ENCODE measurements at places on chromosomes 2 and 18. TPM values are rescaled to one million over a fixed set of nuclear protein-coding genes. Genes with fewer than 3 reads are reported as not detected.

DNA sequence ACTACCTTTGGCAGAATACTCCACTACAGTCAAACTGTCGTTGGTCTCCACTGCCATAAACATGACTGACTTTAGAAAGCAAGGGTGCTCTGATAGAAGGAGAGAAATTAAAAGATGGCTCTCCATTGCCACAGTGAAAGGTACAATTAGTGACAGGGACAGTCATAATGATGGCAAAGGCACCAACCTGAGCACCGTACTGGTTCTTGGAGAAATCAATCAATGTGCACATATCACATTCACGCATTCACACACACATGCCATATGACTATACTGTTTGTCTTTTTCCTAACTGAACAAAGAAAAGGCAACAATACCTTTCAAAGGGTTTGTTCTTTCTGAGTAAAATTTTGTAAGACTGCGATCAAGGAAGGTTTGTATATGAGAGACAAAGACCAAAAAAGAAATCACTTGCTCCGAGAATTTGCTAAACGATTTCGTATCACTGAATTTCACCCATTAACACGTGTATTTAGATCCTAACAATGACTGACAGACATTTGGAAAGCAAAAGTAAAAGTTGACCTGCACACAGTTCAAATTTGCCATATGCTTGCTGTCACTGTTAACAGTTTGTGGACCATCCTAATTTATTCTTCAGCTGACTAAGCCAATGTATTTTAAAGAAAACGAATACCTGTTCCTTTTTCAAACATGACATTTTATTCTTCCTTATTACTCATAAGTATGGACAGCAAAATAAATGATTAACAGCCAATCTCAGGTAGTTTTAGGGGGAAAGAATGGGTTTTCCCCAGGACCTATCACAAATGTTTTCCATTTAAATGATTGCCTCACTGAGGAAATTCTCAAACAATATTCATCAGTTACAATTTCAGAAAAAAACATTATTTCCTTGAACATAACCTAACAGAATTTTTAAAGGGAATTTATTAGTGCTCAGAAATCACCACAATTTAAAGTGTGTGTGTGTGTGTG, 644.4 kb downstream of the ZEB2 start:
- no peak overlapping the region for H3K27ac ChIP-seq
- no peaks in the 10 kb centered on the region for H3K27me3 ChIP-seq
- DNase-seq = no peak
- H3K4me3 ChIP-seq = no peak overlapping the region

DNA sequence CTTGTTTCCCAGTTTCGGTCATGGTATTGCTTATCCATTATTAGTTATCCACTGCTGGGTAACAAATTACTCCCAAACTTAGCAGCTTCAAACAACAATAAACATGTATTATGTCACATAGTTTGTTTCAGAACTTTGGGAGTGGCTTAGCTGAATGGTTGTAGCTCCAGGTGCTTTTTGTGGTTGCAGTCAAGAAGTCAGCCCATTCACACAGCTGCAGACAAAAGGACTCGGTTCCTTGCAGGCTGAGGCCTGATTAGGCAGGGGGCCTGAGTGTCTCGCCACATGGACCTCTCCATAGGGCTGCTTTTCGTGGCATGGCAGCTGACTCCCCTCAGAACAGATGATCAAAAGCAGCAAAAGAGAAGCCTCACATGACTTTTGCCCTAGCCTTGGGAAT, 58.2 kb upstream of the ITGA4 start:
- no peaks in the 10 kb centered on the region for H3K36me3 ChIP-seq
- H3K27ac ChIP-seq = no peak overlapping the region
- no peak overlapping the region for H3K4me3 ChIP-seq
- DNase-seq = no peak
- H3K27me3 ChIP-seq = no peaks in the 10 kb centered on the region

- H3K27ac ChIP-seq = no peak overlapping the region
- H3K4me1 ChIP-seq = no peaks in the 10 kb centered on the region
- H3K27me3 ChIP-seq = no peaks in the 10 kb centered on the region
- H3K4me3 ChIP-seq = no peak overlapping the region
- no peak for DNase-seq
Observed at GRCh38 chr2:105057005-105057404, 19.1 kb downstream of the MRPS9 start.

GRCh38 chr2:214652473-214652872, 157.0 kb downstream of the BARD1 start:
- H3K4me1 ChIP-seq = no peaks in the 10 kb centered on the region
- no peak for DNase-seq
- H3K36me3 ChIP-seq = no peaks in the 10 kb centered on the region
- no peaks in the 10 kb centered on the region for H3K27me3 ChIP-seq
- no peak overlapping the region for H3K4me3 ChIP-seq

DNA sequence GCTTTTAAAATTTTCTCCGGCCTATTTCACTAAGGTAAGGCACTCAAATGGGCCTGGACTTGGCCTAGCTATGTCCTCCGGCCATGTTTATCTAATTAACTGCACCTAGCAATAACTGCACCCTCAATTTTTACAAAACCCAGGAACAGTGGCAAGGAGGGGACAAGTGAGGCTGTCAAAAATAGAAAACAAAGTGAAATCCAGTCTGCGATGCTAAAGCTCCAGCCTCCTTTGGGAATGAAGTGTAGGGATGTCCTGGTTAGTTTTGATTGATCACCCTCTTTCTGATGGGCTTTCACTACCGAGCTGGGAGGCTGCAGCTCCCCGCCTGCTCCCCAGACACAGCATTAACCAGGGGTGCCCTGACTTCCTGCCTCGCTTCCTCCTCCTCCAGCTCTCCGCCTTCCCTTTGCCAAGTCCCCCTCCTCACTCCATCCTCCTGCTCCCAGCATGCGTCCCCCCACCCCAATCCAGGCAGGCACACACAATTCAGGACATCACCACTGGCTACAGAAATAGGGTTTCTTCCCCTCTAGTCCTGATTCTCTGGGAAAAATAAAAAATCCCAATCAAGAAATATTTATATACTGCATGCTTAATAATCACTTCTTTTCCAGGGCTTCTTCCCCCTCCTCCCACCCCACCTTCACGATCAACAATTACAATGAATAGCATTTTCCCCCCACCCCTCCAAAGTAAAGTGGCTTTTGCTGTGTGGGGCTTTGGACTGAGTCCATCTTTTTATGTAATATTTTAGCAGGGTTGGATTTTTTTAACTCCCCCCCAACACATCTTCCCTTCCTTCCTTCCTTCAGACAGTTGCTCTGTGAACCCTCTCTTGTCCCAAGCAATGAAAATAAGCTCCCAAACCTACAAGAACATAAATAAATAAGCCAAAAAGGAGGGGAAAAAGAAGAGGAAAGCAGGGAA, 3.3 kb upstream of the POU3F3 start:
- H3K4me3 ChIP-seq = no peak overlapping the region
- no peak for DNase-seq
- peaks cover 37% of the 10 kb centered on the region for H3K27me3 ChIP-seq
- H3K4me1 ChIP-seq = no peaks in the 10 kb centered on the region

- H3K4me1 ChIP-seq = no peaks in the 10 kb centered on the region
- no peak overlapping the region for H3K27ac ChIP-seq
- no peak for DNase-seq
- no peak overlapping the region for H3K4me3 ChIP-seq
- no peaks in the 10 kb centered on the region for H3K27me3 ChIP-seq
- no peaks in the 10 kb centered on the region for H3K36me3 ChIP-seq
Observed at GRCh38 chr2:155965415-155966063, 367.0 kb downstream of the NR4A2 start.

The OSBPL1A gene
- total RNA-seq = 33.7 TPM

The CD28 gene
- not detected for total RNA-seq

The FOXI3 gene
- not detected for total RNA-seq

The EN1 gene
- total RNA-seq = not detected

The ACMSD gene
- total RNA-seq = not detected
